Ascending aorta (tissue), 2 donors: ENCODE measurements at places on chromosomes 13 and 19. TPM values are rescaled to one million over a fixed set of nuclear protein-coding genes. Genes with fewer than 3 reads are reported as not detected.

Gene ZNF20
- total RNA-seq = 0.96 TPM

DNA sequence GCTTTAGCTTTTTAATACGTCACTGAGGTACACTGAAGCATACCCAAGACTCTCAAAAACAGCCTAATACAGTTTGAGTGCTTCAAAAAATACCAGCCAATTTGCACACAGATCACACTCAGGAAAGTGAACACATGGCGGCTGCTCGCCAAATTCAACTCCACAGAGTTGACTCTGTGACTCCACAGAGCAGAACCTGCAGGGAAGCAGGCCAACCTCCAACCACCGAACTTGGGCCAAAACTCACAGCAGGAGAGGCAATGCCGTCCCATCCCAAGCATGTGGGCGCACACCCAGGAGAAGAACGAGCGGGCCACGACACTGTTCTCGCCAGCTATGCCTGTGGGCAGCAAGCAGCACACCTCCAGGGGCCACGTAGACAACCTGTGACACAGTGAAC lies 21.1 kb downstream of the ELL start:
- DNase-seq = no peak
- H3K4me3 ChIP-seq = no peak overlapping the region
- H3K36me3 ChIP-seq = no peaks in the 10 kb centered on the region
- no peaks in the 10 kb centered on the region for H3K27me3 ChIP-seq
- H3K4me1 ChIP-seq = peaks cover 43% of the 10 kb centered on the region

Gene PRTN3
- total RNA-seq = not detected

GRCh38 chr19:55253842-55254624 lies 4.8 kb downstream of the PPP6R1 start:
- H3K36me3 ChIP-seq = no peaks in the 10 kb centered on the region
- no peaks in the 10 kb centered on the region for H3K27me3 ChIP-seq
- peak overlapping the region; percentile 24 for H3K4me3 ChIP-seq
- no peak overlapping the region for H3K27ac ChIP-seq
- DNase-seq = no peak

- no peaks in the 10 kb centered on the region for H3K4me1 ChIP-seq
- no peak overlapping the region for H3K4me3 ChIP-seq
- H3K27me3 ChIP-seq = peaks cover 5% of the 10 kb centered on the region
- H3K27ac ChIP-seq = no peak overlapping the region
- no peak for DNase-seq
These were observed 5.1 kb upstream of the CACNG8 start for GRCh38 chr19:53957448-53958167.

Gene CACNG7
- not detected for total RNA-seq

- H3K27ac ChIP-seq = peak overlapping the region; percentile 80
- H3K36me3 ChIP-seq = no peaks in the 10 kb centered on the region
- no peak for DNase-seq
- peak overlapping the region; percentile 72 for H3K4me3 ChIP-seq
These were observed 1.8 kb downstream of the MBNL2 start for GRCh38 chr13:97223711-97224541.

DNA sequence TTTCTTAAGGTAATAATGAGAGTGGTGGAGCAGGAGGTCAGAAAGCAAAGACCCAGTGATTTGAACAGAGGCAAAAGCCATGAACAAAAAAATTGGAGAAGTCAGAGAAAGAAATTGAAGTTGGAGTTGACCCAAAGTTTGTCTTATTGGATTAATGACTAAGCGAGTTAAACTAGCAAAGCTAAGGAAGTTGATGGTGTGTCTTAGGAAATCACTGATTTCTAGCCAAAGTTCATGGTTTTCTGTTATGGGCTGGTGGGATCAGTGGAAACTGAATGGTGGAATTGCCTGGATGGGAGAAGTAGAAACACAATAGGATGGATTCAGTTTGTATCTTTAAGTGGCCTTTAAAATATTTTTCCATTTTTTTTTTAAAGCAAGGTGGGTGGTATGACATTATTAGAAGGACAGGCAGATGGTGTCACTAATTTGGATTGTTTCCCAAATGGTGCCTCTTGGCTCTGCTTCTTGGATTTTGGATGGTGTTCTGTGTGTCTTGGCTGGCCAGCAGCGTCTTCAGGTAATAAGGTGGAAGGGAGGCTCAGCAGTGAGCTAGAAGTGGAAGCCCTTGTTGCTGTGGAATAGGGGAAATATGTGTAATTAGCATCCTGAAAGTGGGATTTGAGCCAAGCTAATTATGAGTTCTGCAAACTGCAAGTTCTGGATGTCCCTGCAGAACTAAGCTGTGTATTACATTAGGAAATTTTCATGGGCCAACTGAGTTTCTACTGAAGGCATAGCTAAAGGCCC lies 302.9 kb downstream of the LMO7 start:
- H3K4me3 ChIP-seq = no peak overlapping the region
- no peaks in the 10 kb centered on the region for H3K36me3 ChIP-seq

DNA sequence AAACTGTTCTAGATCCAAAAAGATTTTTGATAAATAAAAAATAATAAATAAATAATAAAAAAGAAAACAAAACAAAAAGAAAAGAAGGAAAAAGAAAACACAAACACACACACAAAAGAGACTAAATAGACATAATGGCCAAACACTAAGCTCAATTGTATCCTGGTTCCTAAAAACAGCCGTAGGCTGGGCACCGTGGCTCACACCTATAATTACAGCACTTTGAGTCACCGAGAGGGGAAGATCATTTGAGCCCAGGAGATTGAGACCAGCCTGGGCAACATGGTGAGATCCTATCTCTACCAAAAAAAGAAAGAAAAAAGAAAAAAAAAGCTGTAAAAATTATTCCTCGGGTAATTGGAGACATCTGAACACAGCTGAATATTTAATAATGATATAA lies 8.9 kb downstream of the ETHE1 start:
- no peak overlapping the region for H3K27ac ChIP-seq
- no peaks in the 10 kb centered on the region for H3K36me3 ChIP-seq
- no peak overlapping the region for H3K4me3 ChIP-seq
- no peak for DNase-seq
- no peaks in the 10 kb centered on the region for H3K27me3 ChIP-seq
- H3K4me1 ChIP-seq = no peaks in the 10 kb centered on the region

DNA sequence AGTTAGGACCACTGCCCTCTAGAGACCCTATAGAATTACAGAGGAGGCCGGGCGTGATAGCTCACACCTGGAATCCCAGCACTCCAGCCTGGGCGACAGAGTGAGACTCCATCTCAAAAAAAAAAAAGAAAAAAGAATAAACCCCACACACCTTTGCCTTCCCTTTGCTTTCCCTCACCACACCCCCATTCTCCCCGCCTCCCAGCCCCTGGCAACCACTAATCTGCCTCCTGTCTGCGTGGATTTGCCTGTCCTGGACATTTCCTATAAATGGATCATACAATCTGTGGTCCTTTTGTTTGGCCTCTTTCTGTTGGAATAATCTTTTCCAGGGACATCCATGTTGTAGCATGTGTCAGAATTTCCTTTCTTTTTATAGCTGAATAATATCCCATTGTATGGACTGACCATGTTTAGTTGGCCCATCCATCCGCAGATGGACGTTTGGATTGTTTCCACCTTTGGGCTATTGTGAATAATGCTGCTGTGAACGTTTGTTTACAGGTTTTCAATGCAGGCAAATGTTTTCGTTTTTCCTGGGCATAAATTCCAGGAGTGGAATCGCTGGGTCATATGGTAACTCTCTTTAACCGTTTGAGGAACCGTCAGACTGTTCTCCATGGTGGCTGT lies 15.3 kb downstream of the NACC1 start:
- H3K27ac ChIP-seq = no peak overlapping the region
- peaks cover 29% of the 10 kb centered on the region for H3K36me3 ChIP-seq
- no peak overlapping the region for H3K4me3 ChIP-seq
- no peaks in the 10 kb centered on the region for H3K4me1 ChIP-seq
- no peaks in the 10 kb centered on the region for H3K27me3 ChIP-seq

- no peak for DNase-seq
- H3K36me3 ChIP-seq = no peaks in the 10 kb centered on the region
- H3K4me3 ChIP-seq = no peak overlapping the region
- H3K27ac ChIP-seq = no peak overlapping the region
These were observed 10.2 kb downstream of the LRRC4B start for GRCh38 chr19:50558039-50558438.

DNA sequence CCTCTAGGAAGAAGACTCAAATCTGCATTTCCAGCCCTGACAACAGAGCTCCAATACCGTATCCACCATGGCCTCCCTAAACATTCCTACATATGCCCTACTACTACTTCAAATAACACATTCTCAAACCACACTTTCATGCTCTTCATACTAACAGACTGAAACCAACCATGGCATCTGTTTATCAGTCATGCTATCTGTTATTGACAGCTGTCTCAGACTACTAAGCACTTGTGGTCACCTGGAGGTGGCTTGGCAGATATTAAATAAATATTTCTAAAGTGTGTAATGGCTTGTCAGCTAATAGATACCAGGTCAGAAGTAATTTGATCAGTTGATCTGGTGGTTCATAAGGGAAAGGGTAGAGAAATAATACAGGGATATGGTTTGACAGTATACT lies 489.1 kb downstream of the DIAPH3 start:
- no peak overlapping the region for H3K4me3 ChIP-seq
- no peaks in the 10 kb centered on the region for H3K27me3 ChIP-seq
- no peaks in the 10 kb centered on the region for H3K36me3 ChIP-seq
- DNase-seq = no peak
- H3K27ac ChIP-seq = no peak overlapping the region

- no peaks in the 10 kb centered on the region for H3K4me1 ChIP-seq
- no peaks in the 10 kb centered on the region for H3K36me3 ChIP-seq
- no peak for DNase-seq
- H3K4me3 ChIP-seq = no peak overlapping the region
- H3K27me3 ChIP-seq = no peaks in the 10 kb centered on the region
These were observed 166.2 kb downstream of the FGF14 start for GRCh38 chr13:102235689-102236088.

Gene CDC16
- total RNA-seq = 41.1 TPM

Gene MYO1F
- 5.0 TPM for total RNA-seq

Gene PCDH20
- total RNA-seq = 3.3 TPM

Gene NPHS1
- not detected for total RNA-seq

GRCh38 chr13:45918597-45918996 lies 67.0 kb upstream of the SIAH3 start:
- no peak overlapping the region for H3K4me3 ChIP-seq
- H3K27ac ChIP-seq = no peak overlapping the region
- no peaks in the 10 kb centered on the region for H3K27me3 ChIP-seq

DNA sequence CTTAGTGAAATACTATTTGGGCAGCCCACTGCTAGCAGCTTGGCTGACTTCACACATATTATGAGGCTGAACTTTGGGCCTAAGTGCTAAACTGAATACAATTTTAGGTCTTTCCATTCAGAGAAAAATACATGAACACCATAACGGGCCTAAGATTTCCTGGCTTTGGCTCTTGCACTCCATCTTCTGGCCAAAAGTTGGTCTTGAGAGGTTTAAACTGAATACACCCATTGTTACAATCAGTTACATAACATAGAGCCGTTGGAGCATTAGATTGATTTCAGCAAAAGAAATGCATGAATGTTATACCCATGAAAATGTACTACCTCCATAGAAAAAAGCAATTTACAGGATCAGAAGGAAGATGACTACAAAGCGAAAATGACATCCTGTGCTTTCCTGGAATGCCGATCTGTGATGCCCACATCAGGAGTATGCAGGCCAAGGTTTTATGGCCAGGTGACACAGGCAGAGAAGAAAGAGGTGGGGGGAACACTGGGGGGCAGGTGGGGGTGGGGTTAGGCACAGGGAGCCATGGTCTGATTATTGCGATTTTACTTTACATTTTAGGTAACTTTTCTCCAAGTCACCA lies 11.1 kb upstream of the SHISA2 start:
- no peak overlapping the region for H3K27ac ChIP-seq
- no peaks in the 10 kb centered on the region for H3K4me1 ChIP-seq
- no peaks in the 10 kb centered on the region for H3K36me3 ChIP-seq
- H3K27me3 ChIP-seq = no peaks in the 10 kb centered on the region
- DNase-seq = no peak

Gene SERP2
- 0.85 TPM for total RNA-seq

Gene ANGPTL8
- not detected for total RNA-seq

Gene PKN1
- total RNA-seq = 231 TPM

Gene SIGLEC7
- 4.8 TPM for total RNA-seq

- H3K36me3 ChIP-seq = no peaks in the 10 kb centered on the region
- no peaks in the 10 kb centered on the region for H3K27me3 ChIP-seq
- no peak overlapping the region for H3K27ac ChIP-seq
- no peak for DNase-seq
- H3K4me1 ChIP-seq = no peaks in the 10 kb centered on the region
- no peak overlapping the region for H3K4me3 ChIP-seq
These were observed 89.0 kb upstream of the CLDN10 start for GRCh38 chr13:95463531-95463930.

DNA sequence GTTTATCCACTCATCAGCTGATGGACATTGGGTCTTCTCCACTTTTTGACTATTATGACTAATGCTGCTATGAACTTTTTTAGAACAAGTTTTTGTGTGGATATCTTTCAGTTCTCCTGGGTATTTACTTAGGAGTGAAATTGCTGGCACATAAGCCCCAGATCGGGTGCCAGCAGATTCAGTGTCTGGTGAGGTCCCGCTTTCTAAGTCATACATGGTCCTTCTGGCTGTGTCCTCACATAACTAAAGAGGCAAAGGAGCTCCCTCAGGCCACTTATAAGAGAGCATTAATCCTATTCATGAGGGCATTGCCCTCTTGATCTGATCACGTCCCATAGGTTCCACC lies 600 bp upstream of the ZNF226 start:
- peak overlapping the region; percentile 89 for H3K27ac ChIP-seq
- no peaks in the 10 kb centered on the region for H3K27me3 ChIP-seq
- H3K36me3 ChIP-seq = peaks cover 30% of the 10 kb centered on the region
- no peak for DNase-seq
- H3K4me1 ChIP-seq = peaks cover 6% of the 10 kb centered on the region
- H3K4me3 ChIP-seq = peak overlapping the region; percentile 80

GRCh38 chr13:25871389-25872125 lies 180.3 kb downstream of the SHISA2 start:
- no peaks in the 10 kb centered on the region for H3K27me3 ChIP-seq
- no peaks in the 10 kb centered on the region for H3K36me3 ChIP-seq
- H3K4me1 ChIP-seq = no peaks in the 10 kb centered on the region
- no peak overlapping the region for H3K27ac ChIP-seq
- DNase-seq = no peak

- H3K36me3 ChIP-seq = peaks cover 15% of the 10 kb centered on the region
- peak within 1 kb of the TSS; percentile 81 for H3K4me3 ChIP-seq
- no peak for DNase-seq
- no peaks in the 10 kb centered on the region for H3K27me3 ChIP-seq
- peak within 1 kb of the TSS; percentile 87 for H3K27ac ChIP-seq
These were observed at the start of gene TMEM38A for GRCh38 chr19:16660763-16661479. TMEM38A (plus strand) TSS chr19:16661139; CDS start chr19:16661218, 79 bp downstream.

Gene TYROBP
- 31.5 TPM for total RNA-seq

Gene TEX26
- total RNA-seq = not detected
